Astrocyte of the cerebellum (primary cell): ENCODE measurements at places on chromosomes 6 and 20.

GRCh38 chr20:16666272-16666671 lies 63.6 kb upstream of the SNRPB2 start:
- no peak for DNase-seq

DNA sequence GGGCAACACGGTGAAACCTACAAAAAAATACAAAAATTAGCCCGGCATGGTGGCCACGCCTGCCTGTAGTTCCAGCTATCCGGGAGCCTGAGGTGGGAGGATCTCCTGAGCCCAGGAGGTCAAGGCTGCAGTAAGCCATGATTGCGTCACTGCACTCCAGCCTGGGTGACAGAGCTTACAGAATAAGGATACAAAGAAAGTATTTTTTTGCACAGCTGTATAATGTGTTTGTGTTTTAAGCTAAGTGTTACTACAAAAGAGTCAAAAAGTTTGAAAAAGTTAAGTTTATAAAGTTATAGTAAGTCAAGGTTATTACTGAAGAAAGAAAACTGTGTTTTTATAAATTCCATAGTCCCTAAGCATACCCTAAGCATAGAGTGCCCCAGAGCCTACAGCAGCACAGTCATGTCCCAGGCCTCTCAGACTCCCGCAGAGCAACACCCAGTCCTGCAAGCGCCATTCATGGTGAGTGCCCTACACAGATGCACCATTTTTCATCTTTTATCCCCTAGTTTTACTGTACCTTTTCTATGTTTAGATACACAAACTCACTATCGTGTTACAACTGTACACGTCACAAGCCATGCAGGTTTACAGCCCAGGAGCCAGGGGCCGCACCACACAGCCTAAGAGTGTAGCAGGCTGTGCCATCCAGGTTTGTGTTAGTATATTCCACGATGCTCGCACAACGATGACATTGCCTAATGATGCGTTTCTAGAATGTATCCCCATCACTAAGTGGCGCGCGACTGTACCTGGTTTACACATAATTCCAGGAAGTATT lies 22.4 kb downstream of the TAF4 start:
- no peak for DNase-seq

DNA sequence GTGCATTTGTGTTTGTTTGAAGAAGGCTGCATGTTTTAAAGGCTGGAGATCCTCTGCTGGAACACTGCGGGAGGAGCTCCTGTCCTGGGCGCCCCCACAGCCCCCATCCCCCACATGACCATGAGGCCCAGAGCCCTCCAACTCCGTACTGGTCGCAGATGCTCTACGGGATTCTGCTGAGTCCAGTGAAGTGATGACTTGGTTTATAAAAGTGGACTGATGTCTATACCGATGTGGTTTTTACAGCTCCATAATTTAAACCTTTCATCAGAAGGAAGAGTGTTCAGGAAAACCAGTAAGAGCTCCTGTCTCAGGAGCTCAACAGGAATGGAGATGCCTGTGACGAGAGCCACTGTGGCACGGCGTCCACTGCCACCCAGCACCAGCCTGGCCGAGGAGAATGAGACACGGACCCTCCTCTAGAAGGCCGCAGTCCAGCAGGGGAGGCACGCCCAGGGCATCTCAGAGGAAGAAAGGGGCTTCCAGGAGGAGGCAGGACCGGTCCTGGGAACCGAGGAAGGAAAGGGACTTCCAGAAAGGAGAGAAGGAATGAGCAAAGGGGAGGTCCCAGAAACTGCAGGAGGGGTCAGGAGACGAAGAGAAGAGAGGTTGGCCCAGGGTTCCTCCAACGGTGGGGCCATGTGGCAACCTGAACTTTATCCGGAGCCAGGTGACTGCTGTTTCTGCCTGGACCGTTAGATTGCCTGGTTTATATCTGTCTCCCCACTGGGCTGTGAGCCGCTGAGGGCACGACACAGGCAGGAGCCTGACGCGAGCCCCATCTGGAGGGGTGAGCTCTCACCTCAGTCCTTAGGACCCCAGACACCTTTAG lies 26.9 kb downstream of the BFSP1 start:
- no peak for DNase-seq

DNA sequence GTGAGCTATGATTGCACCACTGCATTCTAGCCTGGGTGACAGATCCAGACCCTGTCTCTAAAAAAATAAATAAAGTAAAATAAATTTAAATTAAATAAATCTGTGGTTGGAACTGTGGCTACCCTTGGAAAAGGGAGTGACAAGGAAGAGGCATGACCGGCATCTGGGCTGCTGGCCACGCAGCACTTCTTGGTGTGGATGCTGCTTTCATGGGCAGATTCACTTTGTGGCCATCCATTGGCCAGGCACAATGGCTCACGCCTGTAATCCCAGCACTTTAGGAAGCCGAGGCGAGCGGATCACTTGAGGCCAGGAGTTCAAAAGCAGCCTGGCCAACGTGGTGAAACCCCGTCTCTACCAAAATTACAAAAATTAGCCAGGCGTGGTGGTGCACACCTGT lies 16.1 kb downstream of the EBF4 start:
- no peak for DNase-seq

DNA sequence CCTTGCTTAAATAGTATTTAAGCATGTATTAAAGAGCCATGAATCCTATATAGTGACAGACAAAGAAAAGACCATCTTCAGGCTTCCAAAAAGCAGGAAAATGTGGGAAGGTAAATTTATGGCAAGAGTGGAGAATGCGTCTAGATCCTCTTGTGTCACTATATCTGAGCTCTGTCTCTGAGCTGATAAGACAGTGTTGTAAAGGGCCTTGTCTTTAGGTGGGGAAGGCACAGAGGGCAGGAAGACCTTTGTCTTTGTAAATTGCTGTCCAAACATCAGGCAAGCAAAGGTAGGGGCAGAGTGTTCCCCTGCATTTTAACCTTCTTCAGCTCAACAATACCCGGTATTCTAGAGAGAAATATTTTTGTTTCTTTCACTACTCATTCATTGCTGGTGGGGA lies 33.9 kb upstream of the MBOAT1 start:
- no peak for DNase-seq

- peak; percentile 58 for DNase-seq
These were observed 271.2 kb downstream of the PRL start for GRCh38 chr6:22025468-22026163.

- DNase-seq, result no peak
These were observed 609 bp downstream of the OGFRL1 start for GRCh38 chr6:71289039-71289801.

DNA sequence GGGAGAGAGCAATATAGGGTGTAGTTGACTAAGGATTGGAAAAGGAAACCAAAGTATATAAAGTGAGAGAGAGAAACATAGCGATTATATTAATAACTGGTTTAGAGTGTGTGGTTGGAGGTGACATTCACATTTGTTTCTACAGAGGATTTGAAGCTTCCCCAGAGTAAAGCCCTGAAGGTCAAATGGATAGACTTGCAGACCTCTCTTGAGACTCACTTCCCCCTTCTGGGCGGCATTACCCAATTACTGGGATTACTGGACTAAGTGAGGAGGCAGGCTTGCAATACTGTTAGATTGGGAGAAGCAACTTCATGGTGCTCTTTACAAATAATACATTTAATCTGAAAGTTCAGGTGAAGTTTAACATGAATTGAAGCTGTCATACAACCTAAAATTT lies 10.7 kb downstream of the FIG4 start:
- DNase-seq, result no peak

GRCh38 chr6:149046822-149047246 lies 270.7 kb upstream of the TAB2 start:
- DNase-seq, result peak; percentile 58

DNA sequence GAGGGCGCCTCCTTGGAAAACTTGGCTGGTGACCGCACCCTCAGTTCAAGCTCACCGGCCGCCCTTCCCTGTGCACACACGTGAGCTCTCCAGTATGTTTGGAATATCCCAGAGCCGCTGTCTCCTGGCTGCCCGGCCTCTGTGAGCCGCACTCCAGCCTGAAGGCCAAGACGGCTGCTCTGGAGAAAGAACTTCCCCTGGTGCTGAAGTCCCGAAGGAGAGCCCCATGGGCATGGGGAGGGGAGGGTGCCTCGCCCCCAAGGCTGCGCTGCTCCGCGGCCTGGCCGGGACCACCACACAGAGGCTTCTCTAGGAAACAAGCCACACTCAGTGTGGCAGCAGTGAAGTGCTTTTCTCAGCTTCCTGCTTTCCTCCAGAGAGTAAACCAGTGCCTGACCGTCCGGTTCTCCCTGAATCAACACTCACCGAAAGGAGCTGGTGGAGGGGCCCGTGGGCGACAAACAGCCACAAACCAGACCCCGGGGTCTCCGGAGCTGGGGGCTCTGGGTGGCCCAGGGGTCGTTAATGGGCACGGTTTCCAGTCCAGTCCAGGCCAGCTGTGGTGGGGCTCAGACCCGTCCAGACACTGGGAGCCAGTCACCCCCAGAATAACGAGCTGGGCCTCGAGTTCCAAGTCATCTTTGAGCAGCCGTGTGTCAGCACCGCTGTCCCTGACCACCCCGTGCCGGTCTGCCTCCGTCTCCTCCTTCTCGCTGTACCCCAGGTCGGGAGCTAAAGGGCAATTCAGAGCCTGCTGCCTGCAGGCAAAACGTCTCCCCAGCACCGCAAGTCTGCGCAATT lies 87.4 kb upstream of the BHLHE23 start:
- DNase-seq, result no peak

DNA sequence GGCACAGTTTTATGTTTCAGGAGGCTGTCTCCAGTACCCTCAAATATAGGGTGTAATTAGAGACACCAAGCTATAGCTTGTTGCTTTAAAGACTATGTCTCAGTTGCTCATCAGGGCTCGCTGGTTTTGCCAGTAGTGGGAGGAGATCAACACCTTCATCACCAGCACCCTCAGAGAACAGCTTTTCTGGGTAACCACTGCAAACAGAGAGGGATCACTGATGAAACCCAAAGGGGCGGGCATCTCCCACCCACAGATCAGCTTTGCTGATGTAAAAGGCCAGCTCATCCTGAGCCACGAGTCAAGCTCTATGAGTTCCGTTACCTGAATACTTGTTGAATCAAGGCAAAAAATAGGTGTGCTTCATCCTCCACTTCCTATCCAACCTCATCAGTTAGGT lies 187.7 kb downstream of the AIG1 start:
- no peak for DNase-seq

DNA sequence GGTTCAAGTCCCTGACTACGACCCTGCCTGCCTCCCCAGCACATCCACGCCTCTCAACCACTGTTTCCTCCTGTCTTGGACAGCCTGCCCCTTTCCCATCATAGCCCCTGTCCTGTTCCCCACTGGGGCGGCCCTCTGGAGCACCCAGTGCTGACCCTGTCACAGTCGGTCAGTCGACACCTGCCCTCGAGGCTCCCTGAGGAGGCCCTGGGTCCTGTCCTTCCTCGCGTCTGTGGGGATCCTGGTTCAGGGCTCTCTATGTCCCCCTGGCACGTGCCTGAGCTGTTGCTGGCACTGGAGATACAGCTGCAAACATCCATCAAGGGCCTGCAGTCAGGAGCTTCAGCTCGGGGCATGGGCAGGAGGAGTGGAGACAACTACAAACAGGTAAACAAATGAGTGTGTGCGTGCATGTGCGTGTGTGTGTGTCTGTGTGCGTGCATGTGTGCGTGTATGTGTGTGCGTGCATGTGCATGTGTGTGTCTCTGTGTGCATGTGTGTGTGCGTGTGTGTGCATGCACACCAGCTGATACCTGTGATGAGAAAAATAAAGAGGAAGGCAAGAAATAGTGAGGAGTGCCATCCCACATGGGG lies 132.8 kb downstream of the PHACTR3 start:
- DNase-seq, result no peak

DNA sequence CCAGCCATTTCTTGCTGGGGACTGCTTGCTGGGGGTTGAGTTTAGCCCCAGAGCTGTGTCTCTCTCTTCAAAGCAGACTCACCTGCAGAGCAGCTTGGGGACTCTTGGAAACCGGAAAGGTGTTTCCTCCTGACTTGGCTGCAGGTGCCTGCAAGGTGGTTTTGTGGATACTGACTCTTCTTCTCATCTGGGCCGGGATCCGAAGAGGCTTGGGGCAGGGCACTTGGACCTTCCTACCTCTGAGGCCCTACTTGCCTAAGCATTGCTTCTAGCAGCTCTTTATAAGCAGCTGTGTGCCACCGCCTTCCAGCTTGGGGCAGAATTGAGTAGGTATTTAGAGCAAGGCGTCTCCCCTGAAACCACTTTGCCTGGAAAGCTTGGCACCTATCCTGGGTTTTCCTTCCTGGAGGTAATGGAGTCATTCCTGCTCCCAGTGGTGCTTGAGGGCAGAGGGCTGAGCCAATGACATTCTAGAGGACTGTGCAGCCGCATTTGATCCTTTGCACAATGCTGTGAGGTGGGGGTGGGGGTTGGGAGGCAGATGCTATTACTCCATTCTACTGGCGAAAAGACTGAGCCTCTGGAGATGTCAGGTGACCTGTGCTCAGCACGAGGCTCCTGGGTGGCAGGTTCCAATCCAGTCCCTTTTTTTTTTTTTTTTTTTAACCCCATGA lies 3.4 kb upstream of the CTSZ start:
- DNase-seq, result no peak

- DNase-seq, result no peak
These were observed 124.5 kb downstream of the PHACTR3 start for GRCh38 chr20:59728722-59729430.

DNA sequence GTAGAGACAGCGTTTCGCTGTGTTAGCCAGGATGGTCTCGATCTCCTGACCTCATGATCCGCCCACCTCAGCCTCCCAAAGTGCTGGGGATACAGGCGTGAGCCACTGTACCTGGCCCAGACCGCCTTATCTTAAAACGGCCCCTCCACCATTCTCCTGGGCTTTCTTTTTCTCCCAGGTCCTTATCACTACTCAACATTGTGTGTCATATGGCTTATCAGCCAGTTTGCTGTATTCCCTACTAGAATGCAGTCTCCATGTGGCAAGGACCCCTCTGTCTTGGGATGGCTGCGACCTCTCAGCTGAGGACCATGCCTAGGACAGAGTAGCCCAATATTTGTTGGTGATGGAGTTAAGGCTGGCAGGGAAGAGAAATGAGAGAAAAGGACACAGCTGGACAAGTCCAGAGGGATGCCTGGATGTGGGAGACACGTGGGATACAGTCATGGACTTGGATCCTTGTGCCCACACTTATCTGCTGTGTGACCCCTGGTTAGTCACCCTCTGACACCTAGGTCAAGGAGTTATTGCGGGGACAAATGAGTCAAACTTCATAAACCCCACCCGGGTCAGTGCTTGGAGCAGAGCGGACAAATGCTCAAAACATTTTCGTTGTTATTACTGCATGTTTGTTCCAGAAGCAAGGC lies 24.0 kb downstream of the ADA start:
- DNase-seq, result no peak

GRCh38 chr6:137941995-137942394 lies 74.9 kb downstream of the TNFAIP3 start:
- no peak for DNase-seq

DNA sequence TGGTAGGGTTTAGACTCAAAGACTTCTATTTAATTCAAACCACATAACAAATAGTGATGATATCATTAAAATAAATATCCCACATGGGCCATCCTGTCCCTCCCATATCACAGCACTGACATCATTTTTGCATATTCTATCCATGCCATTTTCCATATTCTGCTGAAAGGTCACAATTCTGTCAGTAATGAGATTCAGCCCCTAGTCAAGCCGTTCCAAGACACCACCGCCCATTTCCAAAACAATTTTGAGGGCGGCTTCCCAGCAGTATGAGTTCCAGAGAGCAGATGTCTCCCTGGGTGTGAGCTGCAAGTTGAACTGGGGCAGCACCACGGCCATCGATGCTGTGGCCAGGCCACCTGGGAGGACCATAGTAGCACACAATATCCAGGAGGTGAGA lies 65.1 kb upstream of the PLEKHG1 start:
- no peak for DNase-seq
